ENCODE measurements at places on chromosomes 7 and 10.

- DNase-seq = no peak
Observed at GRCh38 chr10:14926061-14926470, 27.8 kb downstream of the DCLRE1C start.

DNA sequence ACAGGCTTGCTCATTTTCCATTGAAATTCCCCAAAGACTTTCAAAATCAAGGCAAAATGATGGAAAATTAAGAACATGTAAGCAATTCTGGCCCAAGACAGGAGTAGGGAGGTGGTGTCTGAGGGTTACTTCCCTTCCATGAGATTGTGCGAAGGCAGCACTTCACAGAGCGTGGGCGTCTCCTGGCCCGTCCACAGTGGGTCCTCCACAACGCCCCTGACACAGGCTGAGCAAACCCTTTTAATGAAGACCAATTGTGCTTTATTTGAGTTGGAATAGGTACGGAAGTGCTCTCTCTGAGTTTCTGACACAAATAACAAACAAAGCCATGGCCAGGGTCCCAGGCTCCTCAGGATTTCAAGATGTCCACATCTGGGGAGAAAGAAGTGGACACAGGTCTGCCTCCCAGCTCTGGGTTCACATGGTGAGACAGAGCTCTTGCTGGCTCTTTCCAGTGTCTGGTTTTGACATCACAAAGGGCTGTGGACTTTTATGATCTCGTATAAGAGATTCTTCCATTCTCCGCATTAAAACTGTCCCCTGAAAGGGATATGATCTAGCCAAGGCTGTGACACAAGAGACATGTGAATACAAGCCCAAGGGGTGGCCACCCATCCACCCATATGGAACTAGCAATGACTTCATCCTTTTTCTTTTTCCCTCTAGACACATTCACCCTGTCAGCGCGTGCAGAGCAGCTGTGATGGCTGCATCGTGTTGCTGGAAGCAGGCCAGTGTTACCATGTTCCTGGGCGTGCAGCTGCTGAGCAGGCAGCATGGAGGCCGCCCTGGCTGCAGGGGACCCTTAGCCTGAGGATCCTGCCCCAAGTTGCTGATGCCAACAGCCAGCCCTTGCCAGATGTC, 145.6 kb downstream of the ADAM12 start:
- peak; percentile 75 for DNase-seq

DNA sequence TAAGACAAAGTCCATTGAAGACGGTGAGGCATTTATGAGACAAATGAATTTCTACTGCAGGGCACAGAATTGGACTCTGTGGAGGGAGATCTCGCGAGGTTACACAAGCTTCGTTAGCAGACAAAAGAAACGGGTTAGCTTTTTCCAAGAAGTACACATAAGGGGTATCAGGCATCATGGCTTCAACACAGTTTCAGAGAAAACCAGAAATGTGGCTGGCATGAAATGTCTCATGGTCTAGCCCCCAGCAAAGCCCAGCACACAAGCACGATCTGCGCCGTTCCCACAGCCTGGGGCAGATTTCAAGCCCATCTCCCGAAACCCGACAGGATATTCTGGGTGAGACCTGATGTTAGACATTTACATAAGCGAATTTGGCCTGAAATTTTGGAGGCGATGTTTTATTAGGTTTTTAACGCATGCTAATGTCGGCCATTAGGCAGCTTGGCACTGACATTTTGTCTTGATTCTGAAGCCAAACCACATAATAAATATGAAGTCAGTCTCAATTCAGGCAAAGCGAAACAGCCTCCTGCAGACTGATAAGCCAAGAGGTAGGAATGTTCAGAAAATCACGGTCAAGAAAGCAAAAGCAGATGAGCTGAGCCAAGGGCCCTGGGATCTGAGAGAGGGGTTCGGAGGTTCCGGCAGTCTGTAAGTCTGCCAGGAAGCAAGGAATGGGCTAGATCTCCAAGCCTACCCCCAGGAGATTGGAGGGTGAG, 240.5 kb downstream of the PRPF18 start:
- no peak for DNase-seq

DNA sequence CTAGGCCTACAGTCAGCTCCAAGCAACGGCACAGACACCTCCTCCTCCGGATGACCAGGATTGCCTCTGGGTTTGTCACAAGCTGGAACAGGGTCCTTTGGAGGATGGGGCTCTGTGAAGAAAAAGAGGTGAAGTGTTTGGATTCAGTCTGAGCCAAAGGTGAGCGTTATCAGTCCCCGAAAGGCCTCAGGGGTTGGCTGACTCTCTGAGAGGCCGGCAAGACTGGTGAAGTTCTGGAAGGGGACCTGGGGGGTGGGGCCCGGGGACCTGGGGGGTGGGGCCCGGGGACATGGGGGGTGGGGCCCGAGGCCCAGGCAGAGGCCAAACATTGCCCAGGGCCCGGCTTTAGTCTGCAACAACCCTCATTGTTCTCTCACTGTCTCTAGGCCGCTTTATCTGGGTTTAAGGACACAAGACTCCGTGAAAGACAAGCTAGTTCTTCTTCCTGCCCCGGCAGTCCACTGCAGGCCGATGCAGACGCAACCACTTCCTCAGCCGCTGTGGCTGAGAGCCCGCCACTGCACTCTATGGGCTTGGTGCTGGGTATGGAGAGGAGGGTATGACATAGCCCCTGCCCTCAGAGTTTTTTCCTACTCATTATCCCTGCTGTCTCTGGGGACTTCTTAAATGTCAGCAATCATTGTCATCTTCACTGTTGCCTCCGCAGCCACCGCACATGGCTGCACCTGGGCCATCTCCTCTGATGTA, 27.4 kb upstream of the PSAP start:
- DNase-seq = no peak

- DNase-seq = no peak
Observed at GRCh38 chr7:6128205-6128604, 97.0 kb downstream of the ANKRD61 start.

- DNase-seq = no peak
Observed at GRCh38 chr7:85602196-85602595, 415.3 kb upstream of the SEMA3D start.

DNA sequence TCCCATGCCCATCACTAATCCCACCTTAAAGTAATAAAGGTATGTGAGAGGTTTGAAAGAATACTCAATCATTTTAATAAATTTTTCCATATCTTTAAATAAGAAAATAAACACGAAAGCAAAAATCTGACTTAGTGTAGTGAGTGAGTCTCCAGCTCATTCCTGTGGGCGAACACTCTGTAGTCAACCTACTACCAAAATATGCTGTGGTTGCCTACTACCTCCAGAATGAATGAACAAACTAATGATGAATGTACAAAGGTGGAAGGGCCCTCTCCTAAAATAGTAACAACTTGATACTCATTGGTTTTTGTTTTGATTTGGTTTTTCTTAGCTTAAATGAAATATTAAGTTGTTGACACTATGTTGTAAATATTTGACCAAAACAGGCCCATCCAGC, 195.5 kb upstream of the HPS1 start:
- peak; percentile 35 for DNase-seq

- DNase-seq = no peak
Observed at GRCh38 chr10:124425227-124425962, 6.7 kb upstream of the OAT start.

DNA sequence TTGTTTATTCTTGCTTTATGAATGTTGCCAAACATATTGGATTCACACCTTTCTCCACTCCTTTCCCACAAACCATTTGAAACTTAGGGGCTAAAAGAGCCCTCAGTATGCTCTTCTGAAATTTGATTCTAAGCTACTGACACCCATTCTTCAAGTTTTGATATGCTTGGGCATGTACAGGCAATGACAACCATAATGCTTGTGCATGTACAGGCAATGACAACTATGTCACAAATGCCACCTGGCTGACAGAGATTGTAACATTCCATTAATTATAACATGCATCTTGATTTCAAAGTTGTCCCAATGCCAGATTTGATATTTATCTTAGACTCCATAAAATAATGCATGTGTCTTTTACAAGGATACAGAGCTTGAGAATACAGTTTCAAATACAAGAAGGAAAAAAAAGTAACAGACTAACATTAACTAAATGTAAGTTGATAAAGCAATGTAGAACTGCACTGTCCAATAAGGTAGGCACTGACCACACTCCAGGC, 17.5 kb upstream of the CDK1 start:
- DNase-seq = no peak

DNA sequence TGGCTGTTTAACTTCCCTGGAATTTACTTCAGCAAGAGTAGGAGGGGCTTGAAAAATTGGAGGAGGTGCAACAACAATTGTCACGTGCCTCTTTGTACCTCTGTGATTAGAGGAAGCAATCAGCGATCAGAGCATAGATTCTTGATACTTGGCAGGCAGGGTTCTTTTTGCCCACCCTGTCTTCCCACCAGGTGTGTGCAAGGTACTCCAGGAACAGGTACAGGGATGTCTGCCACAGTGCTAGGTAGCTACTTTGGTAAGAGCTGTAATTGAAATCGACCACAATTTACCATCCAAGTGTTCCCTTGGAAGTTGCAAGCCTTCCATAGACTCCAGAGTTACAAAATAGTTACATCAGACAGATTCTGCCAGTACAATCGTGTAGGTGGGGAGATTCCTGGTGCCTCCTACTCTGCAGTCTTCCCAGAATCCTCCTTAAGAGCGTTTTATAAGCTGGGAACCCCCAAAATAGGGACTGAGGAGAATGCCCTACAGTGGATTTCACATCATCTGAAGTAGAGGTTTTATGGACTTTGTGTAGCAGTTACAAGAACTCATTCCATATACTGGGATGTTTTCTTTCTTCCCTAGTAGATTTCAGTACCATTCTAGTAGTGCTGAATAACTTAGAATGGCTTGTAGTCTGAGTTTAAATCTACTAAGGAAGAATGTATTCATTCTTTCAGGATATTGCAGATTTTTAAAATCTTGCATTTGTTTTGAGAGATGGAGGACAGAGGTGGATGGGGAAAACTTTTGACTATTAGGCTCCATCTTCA, 101.9 kb downstream of the EXOC4 start:
- DNase-seq = no peak

DNA sequence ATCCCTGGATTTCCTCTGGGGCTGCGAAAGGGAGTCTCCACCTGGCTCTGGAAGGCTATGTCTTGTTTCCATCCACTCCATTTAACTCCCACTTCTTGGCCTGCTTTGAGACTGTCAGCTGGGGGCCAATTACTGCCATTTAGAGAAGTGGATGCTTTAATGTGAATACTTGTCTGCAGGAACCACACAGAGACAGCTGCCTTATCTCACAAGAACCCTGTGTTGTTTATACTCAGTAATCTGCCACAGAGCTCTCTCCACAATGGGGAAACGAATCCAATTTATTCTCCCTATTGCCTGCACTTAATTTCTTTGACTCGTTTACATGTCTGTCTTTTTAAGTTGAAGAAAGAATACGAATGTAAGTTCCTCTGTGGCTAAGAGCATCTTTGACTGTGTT, 787.0 kb upstream of the C7orf33 start:
- DNase-seq = no peak

GRCh38 chr7:72924386-72924732, 536 bp upstream of the POM121 start:
- DNase-seq = no peak

DNA sequence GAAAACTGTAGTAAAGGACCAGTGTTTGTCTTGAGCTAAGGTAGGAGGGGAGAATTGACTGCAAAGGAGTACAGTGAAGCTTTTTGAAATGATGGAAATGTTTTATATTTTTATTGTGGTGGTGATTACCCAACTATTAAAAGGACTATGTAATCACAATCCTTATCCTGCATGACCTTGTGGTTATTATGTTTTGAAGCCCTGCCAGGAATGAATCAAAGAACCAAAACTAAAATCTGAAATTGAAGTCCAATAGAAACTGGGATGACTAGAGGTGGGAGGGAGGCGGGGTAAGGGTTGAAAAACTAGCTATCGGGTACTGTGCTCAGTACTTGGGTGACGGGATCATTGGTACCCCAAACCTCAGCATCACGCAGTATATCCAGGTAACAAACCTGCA, 8.2 kb downstream of the CCDC7 start:
- DNase-seq = no peak

DNA sequence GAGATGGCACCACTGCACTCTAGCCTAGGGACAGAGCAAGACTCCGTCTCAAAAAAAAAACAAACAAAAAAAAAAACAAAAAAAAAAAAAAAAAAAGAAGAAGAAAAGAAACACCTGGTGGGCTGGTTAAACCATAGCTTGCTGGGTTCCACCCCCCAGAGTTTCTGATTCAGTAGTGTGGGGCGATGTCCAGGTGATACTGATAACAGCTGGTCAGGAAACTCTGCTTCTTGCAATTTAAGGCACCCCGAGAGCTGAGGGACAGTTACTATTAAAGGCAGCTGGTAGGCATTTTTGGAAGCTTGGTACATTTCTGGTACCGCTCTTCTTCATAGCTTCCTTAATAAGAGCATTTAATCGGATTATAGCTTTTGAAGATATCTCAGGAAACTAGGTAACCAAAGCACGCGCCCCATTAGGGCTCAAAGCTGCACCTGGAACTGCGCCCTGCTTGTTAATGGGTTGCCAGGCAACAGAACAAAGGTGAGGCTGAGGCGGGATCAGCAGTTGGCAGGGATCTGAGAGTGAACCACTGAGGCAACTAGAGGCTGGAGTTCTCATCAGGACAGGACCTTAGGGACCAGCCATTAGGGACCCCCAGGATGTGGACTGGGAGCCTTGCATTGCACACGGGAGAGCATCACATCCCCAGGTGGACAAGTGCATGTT, 6.5 kb upstream of the SDK1 start:
- DNase-seq = no peak

DNA sequence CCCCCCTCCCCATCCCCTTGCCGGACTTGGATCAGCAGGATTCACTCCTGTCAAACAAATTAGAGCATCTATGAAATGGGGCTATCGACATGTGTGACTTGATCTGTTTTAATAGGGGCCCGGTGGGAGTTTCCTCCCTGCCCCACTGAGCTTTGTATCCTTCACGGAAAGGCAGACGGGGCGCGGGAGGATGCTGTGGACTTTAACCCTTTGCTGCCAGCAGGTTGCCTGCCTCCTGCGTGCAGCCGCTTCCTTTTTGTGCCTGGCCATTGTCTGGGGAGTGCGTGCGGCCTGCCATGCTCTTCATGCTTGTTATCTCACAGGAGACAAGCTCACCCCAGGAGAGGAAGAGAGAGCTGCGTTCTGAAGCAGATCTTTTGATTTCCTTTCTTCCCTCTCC, 512.8 kb upstream of the GALNT17 start:
- no peak for DNase-seq

DNA sequence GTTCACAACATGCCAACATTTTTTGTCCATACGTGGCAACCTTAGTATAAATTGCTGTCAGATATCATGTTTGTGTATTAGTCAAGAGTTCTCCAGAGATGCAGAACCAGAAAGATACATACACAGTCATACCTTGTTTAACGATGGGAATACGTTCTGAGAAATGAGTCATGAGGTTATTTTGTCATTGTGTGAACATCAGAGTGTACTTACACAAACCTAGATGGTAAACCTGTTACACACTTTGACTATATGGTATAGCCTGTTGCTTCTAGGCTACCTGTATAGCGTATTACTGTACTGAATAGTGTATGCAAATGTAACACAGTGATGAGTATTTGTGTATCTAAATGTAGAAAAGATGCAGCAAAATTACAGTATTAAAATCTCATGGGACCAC, 22.3 kb downstream of the ZNF518A start:
- DNase-seq = no peak

DNA sequence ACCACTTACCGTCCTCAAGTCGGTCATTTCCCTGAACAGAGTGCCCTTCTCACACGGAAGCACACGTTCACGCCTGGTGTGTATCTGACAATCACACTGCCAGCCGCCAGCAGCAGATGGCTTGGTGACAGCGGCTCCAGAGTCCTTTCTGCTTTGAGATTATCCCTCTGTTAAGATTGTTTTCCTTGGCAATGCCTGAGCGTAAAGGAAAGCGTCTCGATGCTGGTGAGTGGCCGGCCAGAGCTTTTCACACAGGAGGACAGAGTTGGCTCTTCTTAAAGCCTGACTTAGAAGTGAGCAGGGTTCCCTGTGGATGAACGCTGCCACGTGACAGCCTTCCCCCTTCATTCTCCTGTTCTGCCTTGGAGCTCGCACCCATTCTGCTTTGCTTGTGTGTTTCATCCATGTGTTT, 22.1 kb upstream of the PRKAR1B start:
- no peak for DNase-seq

All from GM03348 (cell line).